ENCODE measurements at places on chromosomes 11 and 22. TPM values are rescaled to one million over a fixed set of nuclear protein-coding genes. Genes with fewer than 3 reads are reported as not detected.

The MRE11 gene
- total RNA-seq = 17.4 TPM

The ZDHHC5 gene
- total RNA-seq = 79.8 TPM

The CBX7 gene
- 62.7 TPM for total RNA-seq

The LRRC74B gene
- not detected for total RNA-seq

The CNTF gene
- 1.2 TPM for total RNA-seq

The SPDYC gene
- not detected for total RNA-seq

The BRD1 gene
- 39.0 TPM for total RNA-seq

The OR2AG1 gene
- not detected for total RNA-seq

The SHANK3 gene
- 59.9 TPM for total RNA-seq

DNA sequence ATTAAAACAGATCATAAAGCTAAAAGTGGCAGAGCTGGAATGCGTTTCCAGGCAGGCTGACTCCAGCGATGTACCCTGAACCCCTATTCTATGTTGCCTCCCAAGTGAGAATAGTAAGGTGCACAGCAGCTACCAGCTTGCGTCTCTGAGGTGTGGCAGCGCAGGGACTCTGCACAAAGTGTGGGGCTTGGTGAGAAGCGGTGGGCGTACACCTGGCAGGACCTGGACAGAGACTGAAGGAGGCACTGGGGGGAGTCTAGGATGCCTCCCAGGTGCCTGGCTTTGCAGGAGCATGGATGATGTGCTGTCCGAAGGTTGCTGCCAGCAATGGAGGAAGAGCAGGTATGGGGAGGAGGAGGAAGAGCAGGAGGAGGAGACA is 42.9 kb downstream of the AMPD3 start:
- H3K27me3 ChIP-seq = no peaks in the 10 kb centered on the region
- H3K36me3 ChIP-seq = peaks cover 29% of the 10 kb centered on the region
- H3K4me1 ChIP-seq = no peaks in the 10 kb centered on the region
- no peak overlapping the region for H3K27ac ChIP-seq
- no peak for DNase-seq

DNA sequence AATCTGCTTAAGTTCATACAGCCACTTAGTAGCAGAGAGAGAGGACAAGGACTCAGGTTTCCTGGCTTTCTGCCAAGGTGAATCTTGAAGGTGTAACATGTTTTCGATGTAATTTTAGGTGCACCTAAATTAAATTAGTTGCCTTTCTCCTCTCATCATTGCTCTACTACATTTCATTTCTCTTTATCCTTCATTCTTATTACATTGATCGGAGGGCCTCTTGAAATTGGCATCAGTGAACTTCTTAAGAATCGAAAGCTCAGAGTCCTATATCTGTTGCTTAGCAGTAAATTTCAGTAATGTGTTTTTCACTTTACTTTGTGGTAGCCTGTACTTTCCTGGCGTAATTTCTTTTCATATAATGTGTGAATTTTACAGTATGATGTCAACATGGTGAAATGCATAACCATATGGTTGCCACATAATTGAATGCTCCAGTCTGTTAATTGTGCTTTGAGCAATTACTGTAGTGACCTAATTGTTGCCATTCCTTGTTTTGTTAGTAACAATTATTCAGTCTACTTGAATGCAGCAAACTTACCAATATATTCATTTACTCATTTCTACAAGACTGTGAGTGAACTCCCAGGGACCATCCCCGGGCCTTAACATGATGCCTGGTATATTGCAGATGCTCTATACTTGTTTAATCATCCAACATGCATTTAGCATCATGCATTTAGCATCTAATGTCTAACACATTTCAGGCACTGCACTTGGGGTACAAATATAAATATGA is 138.1 kb downstream of the MAML2 start:
- H3K4me3 ChIP-seq = no peak overlapping the region
- no peaks in the 10 kb centered on the region for H3K36me3 ChIP-seq
- no peak for DNase-seq
- peaks cover 26% of the 10 kb centered on the region for H3K4me1 ChIP-seq

GRCh38 chr11:28525636-28526405 is 417.6 kb downstream of the METTL15 start:
- H3K36me3 ChIP-seq = no peaks in the 10 kb centered on the region
- no peak overlapping the region for H3K27ac ChIP-seq
- DNase-seq = no peak
- H3K4me1 ChIP-seq = no peaks in the 10 kb centered on the region
- no peak overlapping the region for H3K4me3 ChIP-seq
- no peaks in the 10 kb centered on the region for H3K27me3 ChIP-seq

DNA sequence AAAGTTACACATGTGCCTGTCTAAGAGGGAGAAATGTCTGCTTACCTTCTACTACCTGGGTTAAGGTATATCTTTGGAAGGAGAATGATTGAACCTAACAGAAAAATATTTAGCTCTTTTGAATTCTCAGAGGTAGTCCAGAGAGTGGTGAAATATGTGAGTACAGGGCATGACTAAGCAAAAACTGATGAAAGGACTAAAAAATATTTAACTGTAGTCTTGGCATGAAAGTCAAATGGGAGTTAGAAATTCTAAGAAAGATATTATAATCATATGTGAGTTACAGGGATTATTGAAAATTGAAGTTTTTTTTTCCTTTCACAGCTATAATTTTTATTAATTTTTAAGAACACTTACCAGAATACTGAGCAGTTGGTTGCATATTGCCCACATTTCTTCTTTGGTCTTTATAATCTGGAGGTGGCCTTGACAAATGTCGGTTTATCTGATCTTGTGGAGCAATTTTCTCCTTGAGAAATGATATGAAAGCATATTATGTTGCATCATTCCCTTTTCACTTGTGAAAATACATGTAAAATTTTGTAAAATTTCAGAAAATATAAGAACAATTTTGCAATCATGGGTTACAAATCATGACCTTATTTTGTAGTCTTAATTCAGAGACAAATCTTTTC is 61.4 kb upstream of the MTMR2 start:
- H3K4me1 ChIP-seq = peaks cover 2% of the 10 kb centered on the region
- no peaks in the 10 kb centered on the region for H3K27me3 ChIP-seq
- H3K4me3 ChIP-seq = no peak overlapping the region
- no peak for DNase-seq
- peaks cover 36% of the 10 kb centered on the region for H3K36me3 ChIP-seq

DNA sequence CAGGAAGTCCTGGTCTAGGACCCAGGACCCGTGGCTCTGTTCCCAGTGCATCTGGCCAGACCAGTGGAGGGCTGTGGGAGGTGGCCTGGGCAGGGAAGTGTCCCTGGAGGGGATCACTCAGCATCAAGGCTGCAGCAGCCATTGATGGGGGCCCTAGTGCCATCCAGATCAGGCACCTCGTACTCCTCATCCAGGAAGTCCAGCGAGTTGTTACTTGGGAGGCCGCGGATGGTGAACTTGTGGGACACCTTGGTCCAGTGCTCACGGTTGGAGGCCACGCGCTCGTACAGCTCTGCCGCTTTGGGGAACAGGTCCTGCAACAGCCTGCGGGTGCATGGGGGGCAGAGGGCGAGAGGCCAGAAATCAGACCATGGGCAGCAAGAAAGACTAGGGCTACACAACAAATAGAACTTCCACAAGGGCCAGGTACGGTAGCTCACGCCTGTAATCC is 96.9 kb downstream of the PDE2A start:
- no peaks in the 10 kb centered on the region for H3K36me3 ChIP-seq
- H3K4me1 ChIP-seq = no peaks in the 10 kb centered on the region
- DNase-seq = peak; percentile 56
- H3K27ac ChIP-seq = no peak overlapping the region

DNA sequence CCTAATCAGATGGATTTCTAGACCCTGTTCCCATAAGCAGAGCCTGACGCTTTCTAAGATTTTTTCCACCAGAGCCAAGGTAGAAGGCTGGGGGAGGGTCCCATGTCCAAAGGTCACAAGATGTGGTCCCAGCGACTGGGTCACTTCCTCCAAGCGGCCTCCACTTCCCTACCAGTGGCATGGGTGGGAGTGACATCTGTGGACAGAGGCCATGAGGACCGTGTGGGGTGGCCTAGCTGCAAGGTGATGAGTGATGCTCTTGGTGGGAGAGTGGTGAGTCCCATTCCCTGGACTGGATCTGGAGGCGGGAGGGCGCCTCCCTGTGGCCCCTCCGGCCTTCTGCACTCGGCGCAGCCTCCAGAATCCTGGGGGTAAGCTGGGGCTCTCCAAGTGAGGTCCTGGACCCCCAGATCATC is 32.4 kb upstream of the PRR5 start:
- peaks cover 22% of the 10 kb centered on the region for H3K4me1 ChIP-seq
- H3K27me3 ChIP-seq = peaks cover 8% of the 10 kb centered on the region
- H3K4me3 ChIP-seq = peak overlapping the region; percentile 47
- no peak for DNase-seq
- no peak overlapping the region for H3K27ac ChIP-seq
- H3K36me3 ChIP-seq = no peaks in the 10 kb centered on the region

- peak; percentile 52 for DNase-seq
- no peak overlapping the region for H3K27ac ChIP-seq
- no peaks in the 10 kb centered on the region for H3K36me3 ChIP-seq
- H3K4me3 ChIP-seq = no peak overlapping the region
Measured at GRCh38 chr22:43883012-43883661, 8.7 kb downstream of the PNPLA5 start.

DNA sequence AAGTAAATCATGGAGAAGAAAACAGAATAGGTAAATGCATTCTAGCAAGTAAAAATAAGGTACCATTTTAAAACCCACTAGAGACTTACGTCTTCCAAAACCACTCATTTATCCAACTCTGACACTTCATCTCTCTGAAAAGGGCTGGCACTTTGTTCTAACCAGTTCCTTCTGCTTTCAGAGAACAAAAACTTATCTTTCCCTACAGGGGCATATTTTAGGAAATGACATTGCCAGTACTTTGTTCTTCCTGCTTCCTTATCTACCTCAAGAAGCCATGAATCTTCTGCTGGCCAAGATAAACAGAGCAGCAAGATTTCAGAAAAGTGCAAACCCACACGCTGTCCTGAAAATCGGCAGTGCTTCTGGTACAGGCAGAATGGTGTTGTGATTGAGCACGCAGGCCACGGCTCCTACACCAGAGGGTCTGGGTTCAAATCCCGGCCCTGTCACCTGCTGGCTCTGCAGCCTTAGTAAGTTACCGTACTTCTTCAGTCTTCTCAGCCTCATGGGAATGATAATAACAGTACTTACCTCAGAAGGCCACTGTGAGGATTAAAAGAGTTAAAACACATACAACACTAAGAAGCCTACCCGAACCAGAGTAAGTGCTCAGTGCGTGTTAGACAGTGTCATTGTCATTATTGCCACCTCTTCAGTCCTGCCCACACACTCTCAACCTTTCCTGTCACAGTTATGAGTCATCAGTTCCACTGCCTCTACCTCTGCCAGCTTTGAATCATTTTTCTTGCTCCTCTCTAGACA is 11.0 kb downstream of the MPZL3 start:
- H3K36me3 ChIP-seq = no peaks in the 10 kb centered on the region
- no peaks in the 10 kb centered on the region for H3K27me3 ChIP-seq
- peak overlapping the region; percentile 14 for H3K4me3 ChIP-seq

All from upper lobe of right lung (tissue), 1 donor.